ENCODE measurements at places on chromosomes 6 and 20. TPM values are rescaled to one million over a fixed set of nuclear protein-coding genes. Genes with fewer than 3 reads are reported as not detected.
A peak's percentile ranks its signal among the peaks of the same experiment; 100 is the strongest.

ZNF391 gene
- total RNA-seq: 0.38 TPM

DNA sequence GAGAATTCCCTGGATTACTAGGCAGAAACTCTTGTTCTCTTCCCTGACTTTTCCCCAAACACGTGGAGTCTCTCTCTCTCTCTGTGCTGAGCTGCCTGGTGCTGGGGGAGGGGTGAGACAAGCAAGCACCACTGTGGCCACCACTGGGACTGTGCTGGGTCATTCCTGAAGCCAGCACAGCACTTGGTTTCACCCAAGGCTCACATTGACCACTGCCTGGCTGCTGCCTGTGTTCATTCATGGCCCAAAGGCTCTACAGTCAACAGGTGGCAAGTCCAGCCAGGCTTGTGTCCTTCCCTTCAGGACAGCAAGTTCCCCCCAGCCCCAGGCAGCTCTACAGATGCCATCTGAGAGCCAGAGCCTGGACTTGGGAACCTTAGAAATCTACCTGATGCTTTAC lies 92.2 kb downstream of the CTNNBL1 start:
- no peak for DNase-seq

- no peak for DNase-seq
Measured at GRCh38 chr6:44661221-44662008, 273.9 kb downstream of the CDC5L start.

HSPA1B gene
- total RNA-seq: 27.6 TPM

RAET1G gene
- under 0.01 TPM for total RNA-seq

MAK gene
- total RNA-seq: not detected

PAK1IP1 gene
- total RNA-seq: 10.1 TPM

OPRM1 gene
- total RNA-seq: not detected

NEU1 gene
- 73.0 TPM for total RNA-seq

- DNase-seq: peak; percentile 94
Measured at GRCh38 chr6:28080631-28081485, 490 bp downstream of the ZNF165 start.

DNA sequence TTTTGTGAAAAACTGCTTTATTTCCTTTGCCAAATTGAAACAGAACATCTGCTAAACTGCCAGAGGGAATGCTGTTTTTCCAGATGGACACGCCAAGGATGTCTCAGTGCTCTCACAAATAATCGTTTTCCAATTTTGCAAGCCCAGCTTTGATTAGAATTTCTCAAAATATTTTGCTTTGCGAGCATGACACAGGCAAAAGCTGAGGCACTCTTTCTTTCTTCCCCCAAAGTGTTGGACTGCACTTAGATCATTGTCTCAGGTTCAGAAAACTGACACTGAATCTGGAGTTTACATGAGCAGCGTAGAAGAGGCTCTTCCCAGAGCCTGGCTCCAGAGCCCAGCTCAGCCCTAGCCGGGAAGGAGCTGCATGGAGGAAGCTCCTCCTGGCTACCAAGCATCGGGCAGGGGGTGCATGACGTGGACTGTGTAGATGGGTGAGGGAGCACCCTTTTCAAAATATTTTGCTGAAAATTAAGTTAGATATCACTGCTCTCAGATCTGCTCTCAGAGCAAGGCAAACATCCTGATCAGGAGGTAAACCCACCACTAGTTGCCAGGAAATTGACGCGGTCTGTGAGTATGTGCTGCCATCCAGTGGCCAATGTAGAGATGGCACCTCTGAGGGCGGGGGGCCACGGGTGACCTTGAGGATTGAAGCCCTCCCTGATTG lies 107.5 kb downstream of the SLC22A3 start:
- peak; percentile 11 for DNase-seq

DNA sequence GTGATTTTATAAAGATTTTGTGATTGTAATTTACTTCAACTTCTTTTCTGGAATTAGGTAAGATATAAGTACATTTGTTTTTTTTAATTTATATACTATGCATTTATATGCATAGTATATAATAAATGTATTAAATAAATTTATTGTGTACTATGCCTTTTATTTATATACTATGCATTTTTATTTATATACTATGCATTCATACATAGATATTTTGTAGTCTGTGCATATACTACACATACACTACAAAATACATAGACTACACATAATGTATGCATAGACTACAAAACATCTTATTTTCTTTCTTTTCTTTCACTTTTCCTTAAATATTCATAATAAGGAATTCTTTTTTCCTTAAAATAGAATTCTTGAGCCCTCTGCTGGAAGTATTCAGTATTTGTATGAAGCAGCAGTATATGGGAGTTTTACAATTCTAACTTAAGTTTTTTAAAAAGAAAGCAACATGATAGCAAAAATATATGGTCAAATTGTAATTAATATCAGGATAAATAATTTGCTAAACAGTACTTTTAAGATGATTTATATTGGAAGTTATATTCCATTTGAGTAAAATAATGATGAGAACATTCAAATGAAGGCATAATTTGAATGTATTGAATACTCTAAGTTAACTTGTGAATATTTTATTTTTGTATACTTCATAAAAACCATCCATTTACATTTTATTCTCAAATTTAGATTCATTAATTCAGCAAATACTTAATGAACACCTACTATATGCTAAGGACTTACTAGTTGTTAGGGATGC lies 129.3 kb downstream of the KLHL32 start:
- DNase-seq: peak; percentile 2

YWHAB gene
- 92.7 TPM for total RNA-seq

GRCh38 chr6:8065519-8065911 lies 1.3 kb upstream of the BLOC1S5 start:
- no peak for DNase-seq

DNA sequence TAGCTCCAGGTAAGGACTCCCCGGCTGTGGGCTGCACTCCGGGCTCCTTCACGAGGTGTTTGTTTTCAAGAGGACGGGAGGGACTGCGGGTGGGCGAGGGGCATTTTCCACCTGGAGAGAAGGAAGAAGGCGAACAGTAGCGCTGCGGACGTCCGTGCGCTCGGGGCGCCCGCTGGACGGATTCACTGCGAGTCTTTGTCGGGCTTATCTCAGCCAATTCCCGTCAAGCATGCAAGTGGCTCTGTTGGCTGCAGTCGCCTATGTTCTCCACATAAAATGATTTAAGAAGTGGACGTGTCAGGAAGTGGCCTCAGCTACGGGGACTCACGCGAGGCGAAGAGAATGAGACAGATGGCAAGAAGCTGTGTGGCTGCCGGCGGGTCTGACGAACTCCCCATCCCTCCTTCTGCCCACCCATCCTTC lies 332 bp downstream of the GRIK2 start:
- DNase-seq: no peak

GRCh38 chr6:149213829-149214228 lies 103.7 kb upstream of the TAB2 start:
- DNase-seq: no peak

GRCh38 chr20:8862092-8862491 lies 206.8 kb upstream of the PLCB4 start:
- DNase-seq: no peak

MUCL3 gene
- not detected for total RNA-seq

DNA sequence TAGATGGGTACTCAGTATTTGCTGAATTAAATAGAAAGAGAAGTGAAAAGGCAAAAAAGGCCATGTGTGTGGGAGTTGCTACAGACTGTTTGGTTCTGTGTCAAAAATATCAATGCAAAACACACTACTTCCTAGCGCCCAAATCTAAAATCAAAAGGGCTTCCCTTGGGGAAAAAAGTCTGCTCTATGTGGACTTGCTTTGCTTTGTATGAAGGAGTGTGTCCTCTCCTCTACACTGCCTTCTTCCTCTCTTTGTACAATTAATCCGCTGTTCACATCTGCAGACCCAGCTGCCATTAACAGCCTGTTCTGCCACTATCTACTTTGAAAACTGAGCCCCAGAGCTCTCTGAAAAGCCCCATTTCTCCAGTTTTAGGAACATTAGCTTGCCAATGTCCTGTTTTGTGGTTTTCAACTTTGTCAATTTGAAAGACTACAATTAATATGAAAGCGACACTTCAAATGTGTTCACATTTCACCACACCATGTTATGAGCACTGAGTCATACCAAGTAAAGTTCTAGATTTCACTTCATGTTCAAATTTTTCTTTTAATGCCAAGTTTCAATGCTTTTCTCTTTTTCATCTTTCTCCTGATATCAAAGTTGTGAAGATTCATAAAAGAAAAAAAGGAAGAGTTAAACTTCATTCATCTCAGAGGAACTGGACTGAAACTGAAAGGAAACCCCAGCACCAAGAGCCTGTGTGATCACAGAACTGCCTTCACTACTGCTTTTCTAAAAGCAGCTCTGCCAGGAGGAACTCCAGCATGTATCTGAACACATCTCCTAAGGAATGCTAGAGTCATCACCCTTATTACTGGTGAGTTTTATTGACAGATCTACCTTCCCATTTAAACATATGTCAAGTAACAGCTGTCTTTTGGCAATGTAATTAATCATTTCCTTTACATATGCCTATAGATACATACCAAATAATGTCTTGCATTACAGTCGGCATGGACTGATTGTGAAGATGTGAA lies 102.6 kb downstream of the KIF13A start:
- no peak for DNase-seq

SLC22A1 gene
- total RNA-seq: not detected

CRIP3 gene
- total RNA-seq: not detected

PIM1 gene
- total RNA-seq: 0.64 TPM

DNA sequence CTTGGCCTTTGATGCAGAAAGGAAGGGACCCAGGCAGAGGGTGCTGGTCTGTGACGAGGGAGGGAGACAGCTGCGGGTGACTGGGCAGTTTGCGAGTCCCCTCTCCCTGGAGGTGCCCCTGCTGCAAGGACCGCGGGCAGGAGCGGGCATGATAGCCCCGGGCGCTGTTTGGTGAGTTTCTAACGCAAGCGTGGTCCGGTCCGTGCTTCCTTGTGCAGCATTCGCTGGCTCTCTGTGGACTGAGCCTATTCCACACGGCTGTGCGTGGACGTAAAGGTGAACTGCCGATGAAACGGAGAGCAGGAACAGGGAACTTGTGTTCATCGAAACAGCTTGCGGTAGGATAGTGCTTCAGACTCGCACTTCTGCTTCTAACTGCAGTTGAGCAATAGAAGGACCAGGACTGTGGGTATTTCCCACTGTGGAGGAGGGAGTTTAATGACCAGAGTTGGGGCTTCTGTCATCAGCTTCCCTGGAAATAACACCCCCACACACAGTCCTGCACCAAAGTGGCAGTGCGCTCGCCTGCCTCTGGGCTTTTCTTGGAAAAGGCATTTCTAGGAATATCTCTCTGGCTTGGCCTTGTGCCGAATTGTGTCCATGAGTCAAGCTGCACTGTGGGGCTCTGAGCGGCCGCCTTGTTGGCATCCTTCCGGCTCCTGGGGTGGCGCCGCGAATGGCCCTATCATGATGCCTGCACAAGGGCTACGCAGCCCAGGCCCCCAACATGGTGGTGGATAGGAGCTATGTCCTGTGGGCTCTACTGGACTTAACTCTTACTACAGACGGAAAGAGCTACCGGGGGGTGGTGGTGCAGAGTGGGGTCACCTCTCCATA lies 48.9 kb downstream of the DUSP22 start:
- no peak for DNase-seq

TENT5A gene
- 9.6 TPM for total RNA-seq

GRCh38 chr6:113995634-113996033 lies 24.7 kb upstream of the HDAC2 start:
- peak; percentile 7 for DNase-seq

DNA sequence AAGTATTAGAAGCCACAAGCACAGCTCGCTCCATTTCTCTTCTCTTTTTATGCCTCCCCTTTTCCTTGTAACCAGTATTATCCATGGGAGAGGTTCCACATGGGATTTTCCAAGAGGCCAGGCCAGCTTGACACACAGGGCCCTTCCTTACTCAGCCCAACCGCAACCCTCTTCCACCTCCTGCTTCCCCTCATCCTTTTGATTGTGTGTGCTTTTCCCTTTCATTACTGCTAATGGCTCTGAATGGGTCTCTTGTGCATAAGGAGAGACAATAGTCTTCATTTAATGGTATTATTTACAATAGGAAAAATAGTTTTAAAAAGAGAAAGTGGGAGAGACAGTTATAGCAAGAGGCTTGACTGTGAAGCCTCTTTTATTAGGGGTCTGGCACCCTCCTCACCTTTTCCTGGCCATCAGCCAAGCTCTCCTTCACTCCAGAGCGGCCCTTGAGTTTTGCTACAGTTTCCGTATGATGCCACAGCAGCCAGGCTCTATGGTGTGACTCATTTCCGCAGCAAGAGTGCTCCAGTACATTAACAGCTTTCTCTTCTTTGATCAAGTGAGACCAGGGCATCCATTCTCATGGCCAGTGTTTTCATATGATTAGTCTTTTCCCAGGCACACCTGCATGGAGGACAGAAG lies 579.5 kb downstream of the TFAP2B start:
- DNase-seq: no peak

ZC2HC1B gene
- not detected for total RNA-seq

GRCh38 chr6:167559675-167560479 lies 235.0 kb downstream of the TTLL2 start:
- peak; percentile 88 for DNase-seq

TDRD6 gene
- total RNA-seq: under 0.01 TPM

- DNase-seq: no peak
Measured at GRCh38 chr6:72245565-72245964, 359.2 kb downstream of the RIMS1 start.

DNA sequence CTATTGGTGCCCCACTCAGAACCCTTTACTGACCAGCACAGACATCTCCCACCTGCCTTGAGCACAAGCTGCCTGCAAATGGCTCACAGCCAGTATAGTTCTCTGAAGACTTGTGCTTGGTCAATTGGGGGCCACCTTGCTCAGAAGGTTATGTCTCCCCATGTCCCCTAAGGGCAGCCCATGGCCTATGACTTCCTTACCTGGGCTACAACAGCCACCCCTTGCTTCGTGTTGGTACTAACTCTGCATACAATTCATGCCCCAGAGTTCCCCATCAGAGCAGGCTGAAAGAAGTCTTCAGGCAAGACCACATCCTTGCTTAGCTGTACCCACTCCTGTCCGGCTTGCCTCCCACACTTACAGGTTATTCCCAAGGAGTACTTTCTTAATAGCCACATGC lies 57.4 kb downstream of the TOX2 start:
- no peak for DNase-seq

DNA sequence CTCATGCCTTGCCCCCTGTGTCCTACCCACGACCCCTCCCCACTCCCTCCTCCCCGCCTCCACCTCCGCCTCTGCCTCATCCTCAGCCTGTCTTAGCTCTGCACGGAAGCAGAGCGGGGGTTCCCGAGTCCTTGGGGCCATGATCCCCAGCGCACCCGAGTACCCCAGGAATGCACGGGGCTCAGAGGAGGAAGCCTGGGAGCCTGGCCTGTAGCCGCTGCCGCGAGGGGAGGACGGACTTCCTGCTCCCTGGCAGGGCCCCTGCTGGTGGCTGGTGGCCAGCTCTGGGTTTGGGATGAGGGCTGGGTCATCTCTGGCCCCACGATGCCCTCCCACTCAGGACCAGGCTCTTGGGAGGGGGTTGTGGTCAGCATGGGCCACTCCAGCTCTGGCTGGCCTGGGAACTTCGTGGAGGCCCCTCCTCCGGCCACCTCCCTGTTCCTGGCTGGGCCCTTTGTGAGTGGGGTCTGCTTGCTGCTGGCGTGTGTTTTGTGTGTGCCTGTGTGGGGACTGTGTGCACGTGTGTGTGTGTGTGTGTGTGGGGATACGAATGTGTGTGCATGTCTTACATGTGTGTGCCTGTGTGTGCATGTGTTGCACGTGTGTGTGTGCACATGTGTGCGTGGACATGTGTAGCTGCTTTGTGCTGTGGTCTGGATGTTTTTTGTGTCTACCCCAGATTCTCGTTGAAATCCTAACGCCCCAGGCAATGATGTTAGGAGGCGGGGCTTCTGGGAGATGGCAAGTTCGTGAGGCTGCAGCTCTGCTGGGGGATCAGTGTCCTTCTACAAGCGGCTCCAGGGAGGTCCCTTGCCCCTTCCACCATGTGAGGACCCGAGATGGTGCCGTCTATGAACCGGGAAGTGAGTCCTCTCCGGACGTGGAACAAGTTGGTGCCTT lies 1.3 kb upstream of the RBBP8NL start:
- no peak for DNase-seq

GRCh38 chr20:35232575-35232974 lies 6.1 kb downstream of the MMP24 start:
- no peak for DNase-seq

Data from dermis microvascular lymphatic vessel endothelial cell (primary cell).